ELF-1 (cell line): ENCODE measurements at places on chromosomes 16 and 17.

DNA sequence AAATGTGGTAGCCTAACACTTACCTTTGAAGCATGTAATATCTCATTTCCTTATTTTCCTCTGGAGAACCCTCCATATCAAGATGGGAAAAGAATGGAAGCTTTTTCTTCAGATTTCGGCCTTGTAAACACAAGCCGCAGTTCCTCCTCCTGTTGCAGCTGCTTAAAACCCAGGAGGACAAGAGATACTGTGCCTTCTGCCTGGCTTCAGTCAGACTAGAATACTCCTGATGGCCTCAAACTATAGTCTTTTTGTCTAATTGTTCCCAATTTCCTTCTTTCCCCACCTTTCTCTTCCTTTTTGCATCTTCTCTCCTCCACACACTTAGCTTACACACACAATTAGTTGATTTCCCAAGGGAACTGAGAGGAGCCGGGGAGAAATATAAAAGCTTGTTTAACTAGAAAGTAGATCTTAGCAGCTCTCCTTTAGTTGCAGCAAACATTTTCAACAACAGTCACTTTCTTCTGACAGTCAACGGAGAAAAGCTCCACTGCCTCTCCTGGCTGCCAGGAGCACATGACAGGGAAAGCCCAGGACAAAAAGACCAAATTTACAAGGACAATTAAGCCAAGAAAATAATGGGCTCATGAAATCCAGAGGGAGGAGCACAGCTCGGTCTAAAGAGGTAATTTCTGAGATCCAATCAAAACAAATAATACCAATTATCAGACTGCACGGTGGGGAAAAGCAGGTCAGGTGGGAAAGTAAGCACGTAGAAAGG is 76.4 kb upstream of the C17orf78 start:
- peak; percentile 24 for DNase-seq

DNA sequence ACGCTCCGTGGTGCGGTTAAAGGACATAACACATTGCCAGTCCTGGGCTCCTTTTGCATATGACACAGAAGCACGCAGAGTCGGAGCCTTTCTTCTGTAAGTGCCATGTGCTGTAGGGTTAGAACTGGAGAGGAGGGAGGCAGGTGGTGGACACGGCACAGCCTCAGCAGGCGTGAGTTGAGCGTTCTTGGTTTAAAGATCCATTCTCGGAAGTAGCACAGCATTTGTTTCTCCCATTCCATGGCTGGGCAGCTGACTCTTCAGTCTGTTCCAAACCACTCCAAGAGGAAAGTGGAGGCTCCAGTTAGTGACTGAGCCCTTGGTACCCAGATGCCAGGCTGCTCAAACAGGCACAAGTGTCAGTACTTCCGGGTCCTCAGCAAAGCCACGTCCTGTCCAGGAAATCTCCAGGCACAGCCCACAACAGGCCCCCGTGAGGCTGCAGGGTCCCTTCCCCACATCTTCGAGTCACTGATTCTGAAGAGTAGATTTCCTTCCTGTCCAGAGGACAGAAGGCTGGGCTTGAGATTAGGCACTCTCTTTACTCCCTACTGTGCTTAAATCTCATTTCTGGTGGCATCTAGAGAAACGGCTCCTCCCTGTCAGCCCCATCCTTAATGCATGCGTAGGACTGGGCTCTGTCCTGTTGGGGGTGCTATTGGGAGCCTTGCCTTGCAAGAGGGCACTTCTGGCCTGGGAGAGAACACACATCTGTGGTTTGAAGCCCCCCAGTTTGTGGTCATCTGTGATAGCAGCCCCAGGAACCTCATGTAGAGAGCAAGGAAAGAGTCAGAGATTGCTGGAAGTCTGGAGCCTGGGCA is 39.6 kb upstream of the NAT9 start:
- peak; percentile 34 for DNase-seq

GRCh38 chr17:43169561-43170139 is 1.4 kb upstream of the NBR1 start:
- no peak for DNase-seq

- no peak for DNase-seq
Observed at GRCh38 chr17:42441371-42442195, 17.1 kb upstream of the ATP6V0A1 start.

- DNase-seq: no peak
Observed at GRCh38 chr17:78892936-78893379, 10.0 kb downstream of the CEP295NL start.

DNA sequence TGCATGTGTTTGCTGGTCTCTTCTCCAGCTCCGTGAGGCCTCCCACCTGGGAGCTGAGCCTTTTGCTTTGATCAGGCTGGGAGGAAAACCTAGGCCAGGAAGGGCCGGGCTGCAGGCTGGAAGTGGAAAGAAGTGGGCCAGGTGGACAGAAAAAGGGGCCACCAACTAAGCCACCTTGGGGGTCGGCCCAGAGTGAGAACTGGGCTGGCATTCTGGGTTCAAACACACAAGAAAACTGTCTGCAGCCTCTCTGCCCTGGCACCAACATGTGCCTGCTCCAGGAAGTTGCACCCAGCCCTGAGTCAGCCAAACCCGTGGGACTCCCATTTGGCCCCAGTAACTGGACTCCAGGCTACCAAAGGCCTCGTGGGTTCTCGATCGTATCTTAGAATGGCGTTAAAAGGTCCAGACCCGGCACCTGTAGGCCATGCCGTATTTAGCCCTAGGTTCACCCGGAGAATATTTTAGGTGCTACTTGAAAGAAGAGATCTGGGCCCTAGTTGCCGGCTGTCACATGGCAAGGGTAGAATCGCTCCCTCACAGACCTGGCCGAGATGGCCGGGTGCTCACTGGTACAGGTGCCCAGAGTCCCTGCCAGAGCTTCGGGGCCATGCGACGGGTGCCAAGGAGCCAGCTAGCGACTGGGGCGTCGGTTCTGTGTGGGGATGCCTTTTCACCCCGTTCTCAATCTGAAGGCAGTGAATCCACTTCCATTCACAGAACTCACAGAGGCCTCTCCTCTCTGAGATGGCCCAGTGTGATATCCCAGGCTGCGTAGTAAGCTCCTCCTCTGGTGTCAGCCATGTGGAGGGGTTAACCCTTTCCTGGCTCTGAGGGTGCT is 236.6 kb downstream of the MRTFB start:
- DNase-seq: peak; percentile 35

- no peak for DNase-seq
Observed at GRCh38 chr16:24667244-24667764, 62.1 kb upstream of the TNRC6A start.

DNA sequence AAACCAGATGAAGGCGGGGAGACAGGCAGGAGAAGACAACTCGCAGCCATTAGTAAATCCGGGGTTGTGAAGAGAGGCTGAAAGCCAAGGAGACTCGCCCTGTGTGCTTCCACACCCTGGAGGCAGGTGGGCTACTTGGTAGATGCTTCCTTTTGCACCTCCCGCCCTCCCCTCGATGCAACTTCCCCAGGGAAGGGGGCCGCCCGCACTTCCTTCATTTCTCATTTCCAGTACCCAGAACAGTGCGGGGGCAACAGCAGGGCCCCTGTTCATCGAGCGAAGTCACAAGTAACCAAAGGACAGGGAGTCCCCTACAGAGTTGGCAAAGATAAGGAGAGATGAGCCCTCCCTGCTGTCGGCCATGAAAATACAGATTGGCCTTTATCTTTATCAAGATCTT is 25.0 kb downstream of the CCDC40 start:
- DNase-seq: no peak
